ENCODE measurements at places on chromosomes 7 and 10.

DNA sequence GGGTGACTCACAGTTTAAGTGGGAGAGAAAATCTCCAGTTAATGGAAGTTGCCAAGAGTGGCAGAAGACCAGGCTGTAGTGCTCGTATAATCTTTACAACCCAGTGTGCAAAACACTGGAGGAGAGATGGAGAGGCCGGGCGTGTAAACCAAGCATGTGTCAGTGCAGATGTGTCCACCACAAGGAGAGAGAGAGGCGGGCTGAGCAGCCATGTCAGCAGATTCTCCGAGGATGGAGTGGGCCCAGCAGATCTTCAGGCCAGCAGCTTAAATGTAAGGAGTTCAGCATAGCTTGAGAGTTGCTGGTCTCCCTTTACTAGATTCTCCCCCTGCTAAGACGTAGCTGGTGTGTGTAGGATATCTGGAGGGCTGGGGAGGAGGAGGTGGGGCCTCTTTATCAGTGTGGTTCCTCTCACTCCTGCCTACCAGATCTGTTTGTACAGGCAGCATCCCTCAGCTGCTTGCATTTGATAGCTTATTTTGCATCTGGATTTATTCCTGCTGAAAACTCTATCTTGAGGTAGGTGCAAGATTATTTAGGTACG, 13.7 kb downstream of the BPGM start:
- no peak for DNase-seq

DNA sequence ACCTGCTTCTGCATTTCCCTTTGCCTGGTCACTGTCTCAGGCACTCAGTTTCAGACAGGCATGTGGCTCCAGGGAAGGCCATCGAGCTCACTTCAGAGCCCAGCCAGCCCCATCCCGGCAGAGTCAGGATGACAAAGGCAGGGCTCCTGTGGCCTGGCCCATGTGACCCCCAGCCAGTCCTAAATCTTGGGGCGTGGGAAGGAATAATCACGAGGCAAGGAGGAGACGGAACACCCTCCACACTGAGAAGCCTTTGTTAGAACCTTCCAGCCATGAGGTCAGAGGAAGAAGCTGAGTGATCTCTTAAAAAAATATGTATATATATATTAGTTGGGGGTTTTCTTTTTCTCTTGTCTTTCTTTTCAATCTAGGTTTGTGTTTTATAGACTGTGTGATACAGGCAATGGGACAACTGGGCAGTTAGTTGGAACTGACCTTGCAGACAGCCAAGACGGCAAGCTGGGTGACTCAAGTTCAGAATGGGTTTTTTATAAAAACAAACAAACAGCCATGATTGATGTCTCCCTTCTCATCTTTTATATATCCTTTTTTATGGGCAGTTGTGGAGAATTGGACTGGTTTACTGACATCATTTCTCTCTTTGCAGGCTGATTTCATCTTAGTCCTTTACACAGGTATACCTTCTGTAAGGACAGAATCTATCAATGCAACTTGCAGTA, 60.8 kb downstream of the CHN2 start:
- no peak for DNase-seq

DNA sequence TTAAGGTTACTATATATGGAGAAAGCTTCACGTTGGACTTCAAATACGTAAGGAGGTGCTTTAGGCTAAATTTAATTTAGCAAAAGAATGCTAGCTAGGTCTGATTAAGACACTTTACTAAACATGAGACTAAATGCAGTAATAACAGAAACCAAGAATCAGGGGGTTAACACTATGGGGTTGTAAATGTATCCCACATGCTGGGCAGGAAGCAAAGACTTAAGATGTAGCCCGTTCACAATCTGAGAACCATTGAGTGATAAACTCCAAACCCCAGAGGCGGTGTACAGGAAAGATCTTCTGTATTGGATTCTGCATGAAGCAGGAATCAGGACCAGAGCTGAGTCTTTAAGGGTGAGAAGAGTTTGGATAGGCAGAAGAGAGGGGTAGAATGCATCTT, 60.4 kb downstream of the FZD1 start:
- no peak for DNase-seq

DNA sequence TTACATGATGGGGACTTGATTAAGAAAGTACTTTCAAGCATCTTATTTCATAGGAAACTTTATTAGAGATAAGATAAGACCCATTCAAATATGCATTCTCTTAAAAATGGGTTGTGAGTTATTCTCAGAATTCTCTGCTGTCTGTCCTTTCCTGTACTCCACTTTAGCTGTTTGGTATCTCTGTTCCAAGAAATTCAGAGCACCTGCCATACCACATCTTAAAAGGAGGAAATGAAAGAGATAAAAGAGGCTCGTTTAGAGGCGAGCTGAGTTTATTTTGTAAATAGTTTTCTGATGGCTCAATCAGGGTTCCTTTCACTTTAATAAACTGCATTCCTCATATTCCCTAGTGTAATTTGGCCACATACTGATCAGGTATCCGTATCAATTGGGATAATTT, 87.2 kb downstream of the MDFIC start:
- DNase-seq, result no peak

DNA sequence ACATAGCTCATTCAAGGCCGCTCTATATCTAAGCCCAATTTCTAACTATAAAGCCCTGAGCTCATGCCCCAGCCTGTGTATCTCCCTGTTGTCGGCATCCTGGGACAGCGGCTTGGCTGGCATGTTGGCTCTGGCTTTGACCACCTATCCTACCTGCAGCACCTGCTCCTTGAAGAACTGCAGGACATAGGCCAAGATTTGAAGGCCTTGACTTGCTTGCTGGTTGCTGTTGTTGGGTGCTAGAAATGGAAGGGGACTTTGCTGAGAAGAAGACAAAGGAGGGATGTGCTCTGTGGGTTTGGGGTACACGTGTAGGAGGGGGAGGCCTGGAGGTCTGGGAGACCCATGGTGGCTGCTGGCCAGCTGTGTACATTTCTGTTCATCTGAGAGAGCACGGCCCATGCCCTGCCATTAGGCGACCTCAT, 11.1 kb downstream of the PNLIPRP2 start:
- DNase-seq, result no peak

DNA sequence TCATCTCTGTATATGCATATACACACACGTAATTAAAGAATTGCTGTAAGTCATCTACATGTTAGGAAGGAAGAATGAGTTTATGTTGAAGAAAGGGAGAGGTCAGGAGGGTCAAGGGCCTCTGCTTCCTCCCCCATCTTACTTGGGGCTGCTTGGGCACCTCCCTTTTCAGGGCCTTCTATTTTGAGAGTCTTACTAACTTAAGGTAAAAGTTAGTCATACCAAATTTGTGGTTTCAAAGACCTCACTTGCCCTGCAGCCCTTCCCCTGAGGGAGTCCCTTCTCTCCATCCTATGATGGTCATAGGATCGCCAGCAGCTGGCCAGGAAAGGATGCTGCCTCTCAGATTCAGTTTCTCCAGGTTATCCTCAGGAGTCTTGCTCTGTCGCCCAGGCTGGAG, 2.6 kb downstream of the PLEKHS1 start:
- no peak for DNase-seq

- DNase-seq, result no peak
These were observed 8.2 kb downstream of the TFR2 start for GRCh38 chr7:100632951-100633717.

DNA sequence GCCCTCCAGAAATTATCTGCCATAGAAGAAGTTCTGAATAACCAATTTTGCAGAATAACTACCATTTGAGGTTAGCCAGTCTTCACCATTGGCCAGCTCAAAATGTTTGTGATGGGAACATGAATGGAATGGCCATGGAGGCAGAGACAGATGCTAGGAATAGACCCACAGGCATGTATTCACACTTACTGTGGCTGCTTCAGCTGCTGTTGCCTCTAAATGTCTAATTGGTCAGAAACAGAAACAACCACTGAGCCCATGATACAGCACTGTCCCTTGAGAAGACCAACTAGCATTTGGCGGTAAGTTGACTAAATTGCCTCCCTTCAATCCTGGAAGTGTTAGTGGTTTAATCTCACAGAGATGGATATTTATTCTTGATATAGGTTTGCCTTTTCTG, 38.6 kb upstream of the TAS2R16 start:
- DNase-seq, result no peak

DNA sequence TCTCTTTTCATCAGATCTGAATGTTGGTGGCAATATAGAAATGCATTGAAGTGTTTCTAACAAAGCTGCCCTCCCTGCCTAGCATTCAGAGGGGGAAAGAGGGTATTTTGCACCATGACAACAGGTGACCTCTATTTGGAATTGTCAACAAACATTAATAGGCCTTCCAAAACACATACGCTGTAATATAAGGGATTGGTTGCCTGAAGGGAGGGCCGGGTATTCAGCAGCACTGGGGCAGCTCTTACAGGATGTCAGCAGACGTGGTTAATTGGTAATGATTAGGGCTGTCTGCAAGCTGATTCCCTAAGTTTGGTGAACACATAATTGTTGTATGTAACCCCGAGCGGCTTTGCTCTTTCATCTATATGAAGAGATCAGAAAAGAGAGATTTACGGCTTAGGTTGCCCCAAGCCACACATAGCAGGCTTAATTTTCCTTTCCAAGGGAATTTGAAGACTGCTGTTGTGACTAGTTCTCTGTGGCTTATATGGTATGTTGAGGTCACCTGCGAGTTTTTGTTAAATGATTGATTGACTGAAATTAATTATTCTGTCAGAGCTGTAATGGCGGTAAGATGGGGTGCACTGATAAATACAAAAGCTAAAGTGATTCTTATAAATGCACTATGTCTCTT, 759.3 kb downstream of the LRMDA start:
- DNase-seq, result no peak

GRCh38 chr10:124686707-124687376, 57.3 kb downstream of the FAM53B start:
- DNase-seq, result no peak

DNA sequence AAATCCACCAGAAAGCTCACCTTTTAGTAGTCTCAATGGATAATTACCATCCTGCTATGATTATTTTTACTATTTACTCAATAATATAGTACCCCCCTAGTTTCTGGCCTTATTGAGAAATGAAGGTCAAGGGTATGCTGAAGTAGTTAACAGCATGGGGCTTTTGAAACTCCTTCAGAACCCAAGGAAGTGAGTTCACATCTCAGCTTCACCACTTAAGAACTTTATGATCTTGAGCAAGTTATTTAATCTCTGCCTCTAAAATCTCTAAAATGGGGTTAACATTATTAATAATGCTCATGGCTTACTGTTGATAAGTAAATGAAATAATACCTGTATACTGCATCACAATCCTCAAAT, 5.8 kb downstream of the MTPN start:
- no peak for DNase-seq

GRCh38 chr7:79778786-79779770, 325.6 kb upstream of the MAGI2 start:
- no peak for DNase-seq

GRCh38 chr10:85997544-85997943, 369.1 kb downstream of the GRID1 start:
- DNase-seq, result no peak

- DNase-seq, result no peak
These were observed 275.0 kb downstream of the ELMO1 start for GRCh38 chr7:37173670-37174069.

DNA sequence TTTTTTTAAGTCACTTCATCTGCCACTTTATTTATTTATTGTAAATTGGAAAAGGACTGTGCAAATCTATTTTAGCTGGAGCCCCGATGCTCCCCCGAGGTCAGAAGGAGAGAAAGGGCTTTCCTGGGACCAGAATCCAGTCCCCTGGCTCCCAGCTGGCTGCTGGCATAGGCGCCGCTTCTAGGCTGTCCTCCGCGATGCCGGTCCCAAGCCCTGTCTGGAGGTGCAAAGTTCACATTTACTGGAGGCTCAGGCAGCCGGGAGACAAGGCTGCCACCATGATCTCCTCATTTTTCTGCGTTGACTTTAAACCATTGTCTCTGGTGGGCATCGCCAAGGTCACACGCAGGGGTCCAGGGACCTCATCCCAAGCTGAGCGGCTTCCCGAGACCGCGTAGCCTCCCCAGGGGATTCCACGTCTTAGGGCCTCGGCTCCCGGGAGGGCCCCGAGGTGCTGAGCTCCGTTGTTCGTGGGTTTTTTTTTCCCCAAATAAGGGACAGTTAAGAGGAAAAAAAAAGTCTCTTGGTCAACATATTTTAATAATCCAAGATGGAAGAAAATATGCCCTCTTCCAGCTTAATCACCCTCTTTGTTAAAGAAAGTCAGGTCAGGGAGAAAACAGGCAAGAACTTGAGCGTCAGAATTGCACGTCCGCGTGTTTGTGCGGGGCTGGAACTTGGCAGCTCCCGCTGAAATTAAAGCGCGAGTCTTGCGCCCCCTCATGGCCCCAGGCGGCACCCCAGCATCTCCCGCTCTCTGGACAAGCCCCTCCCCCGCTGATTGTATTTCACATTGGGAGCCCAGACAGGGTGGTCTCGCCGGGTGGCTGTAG, 11.9 kb downstream of the RGR start:
- DNase-seq, result no peak

DNA sequence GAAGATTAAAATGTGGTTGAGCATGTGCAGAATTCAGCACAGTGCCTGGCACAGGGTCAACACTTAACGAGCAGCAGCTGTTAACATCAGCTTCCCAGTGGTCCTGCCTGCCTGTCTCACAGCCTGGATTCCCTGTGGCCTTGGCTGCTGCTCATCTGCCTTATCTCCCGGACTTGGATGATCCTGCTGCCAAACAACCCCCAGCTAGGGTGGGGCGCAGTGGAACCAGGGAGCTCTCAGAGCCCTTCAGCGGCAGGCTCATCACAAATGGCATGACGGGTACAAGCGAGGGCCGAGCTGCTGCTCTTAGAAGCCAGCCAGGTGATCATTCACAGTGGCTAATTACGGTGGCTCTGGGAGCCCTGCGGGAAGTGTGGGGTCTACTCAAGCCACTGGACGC, 13.0 kb upstream of the SMARCD3 start:
- no peak for DNase-seq

DNA sequence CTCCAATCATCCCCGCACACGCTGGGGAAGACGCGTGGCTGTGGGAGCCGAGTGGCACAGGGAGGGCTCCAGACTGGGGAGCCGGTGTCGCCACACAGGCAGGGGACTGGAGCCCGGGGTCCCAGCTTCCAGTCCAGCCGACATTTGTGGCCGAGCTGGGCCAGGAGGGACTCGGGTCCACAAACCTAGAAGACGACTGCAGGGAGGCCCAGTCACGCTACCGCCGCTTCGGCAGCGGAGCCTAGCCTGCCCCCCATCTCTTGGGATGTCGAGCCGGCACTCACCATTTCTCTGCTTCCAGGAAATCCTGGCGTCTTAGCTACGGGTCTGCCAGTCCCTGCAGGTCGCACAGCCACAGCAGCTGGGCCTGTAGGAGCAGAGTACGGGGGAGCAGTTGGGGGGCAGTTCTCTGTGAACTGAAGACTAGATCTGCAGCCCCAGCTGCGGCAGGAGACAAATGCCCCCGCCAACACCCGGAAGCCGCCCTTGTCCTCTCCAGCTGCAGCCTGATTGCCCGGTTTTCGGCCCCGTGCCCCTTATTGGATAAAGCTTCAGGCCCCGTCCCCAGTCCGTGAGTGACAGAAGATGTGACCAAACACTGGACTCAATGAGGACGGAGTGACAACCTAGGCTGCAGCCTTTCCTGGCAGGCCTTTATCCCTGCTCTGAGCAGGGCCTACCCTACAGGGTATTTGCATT, 270.7 kb downstream of the ZNF33B start:
- peak; percentile 90 for DNase-seq

- DNase-seq, result no peak
These were observed 287.6 kb upstream of the TPK1 start for GRCh38 chr7:145123502-145123901.

- DNase-seq, result no peak
These were observed 238.6 kb upstream of the LRRN3 start for GRCh38 chr7:110852156-110852940.

- DNase-seq, result no peak
These were observed 436 bp upstream of the SLC25A13 start for GRCh38 chr7:96322373-96322695.
